ENCODE measurements at places on chromosomes 16 and 17.

- DNase-seq = no peak
Observed at GRCh38 chr17:66652840-66653507, 181.9 kb upstream of the CACNG5 start.

- no peak for DNase-seq
Observed at GRCh38 chr16:7090628-7091115, 242.0 kb upstream of the RBFOX1 start.

DNA sequence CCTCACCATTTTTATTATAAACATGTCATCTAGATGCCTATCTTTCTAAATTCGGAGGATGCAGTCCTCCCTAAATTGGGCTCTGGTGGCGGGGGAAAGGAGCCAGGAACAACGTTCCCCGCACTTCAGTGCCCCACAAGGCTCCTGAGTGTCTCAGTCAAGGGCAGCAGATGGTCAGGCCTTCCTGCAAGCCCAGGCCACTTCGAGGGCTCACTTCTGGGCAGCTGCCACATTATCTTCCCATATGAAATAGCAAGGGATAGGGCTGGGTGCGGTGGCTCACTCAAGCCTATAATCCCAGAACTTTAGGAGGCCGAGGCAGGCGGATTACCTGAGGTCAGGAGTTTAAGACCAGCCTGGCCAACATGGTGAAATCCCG, 32.3 kb downstream of the FBXO31 start:
- DNase-seq = no peak

DNA sequence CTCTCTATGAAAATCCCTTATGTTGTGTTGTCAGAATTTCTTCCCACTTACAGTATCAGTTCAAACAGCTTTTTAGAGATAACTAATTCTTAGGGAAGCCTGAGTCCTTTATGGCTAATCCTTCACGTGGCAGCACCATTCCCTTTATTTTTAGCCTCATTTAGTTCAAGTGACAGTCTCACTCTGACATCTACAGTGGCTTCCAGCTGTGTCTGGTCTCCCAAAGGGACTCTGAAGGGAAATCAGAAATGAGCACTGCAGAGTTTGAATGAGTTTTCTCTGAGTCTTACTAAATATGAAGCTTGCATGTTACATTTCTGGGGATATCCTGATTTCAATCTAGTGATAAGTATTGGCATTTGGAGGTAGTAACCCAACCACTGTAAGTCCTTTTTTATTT, 1104.1 kb downstream of the CDH11 start:
- DNase-seq = no peak

- no peak for DNase-seq
Observed at GRCh38 chr16:14444979-14445810, 184.9 kb downstream of the PARN start.

- DNase-seq = no peak
Observed at GRCh38 chr17:42313389-42313772, 25.1 kb downstream of the STAT5A start.

DNA sequence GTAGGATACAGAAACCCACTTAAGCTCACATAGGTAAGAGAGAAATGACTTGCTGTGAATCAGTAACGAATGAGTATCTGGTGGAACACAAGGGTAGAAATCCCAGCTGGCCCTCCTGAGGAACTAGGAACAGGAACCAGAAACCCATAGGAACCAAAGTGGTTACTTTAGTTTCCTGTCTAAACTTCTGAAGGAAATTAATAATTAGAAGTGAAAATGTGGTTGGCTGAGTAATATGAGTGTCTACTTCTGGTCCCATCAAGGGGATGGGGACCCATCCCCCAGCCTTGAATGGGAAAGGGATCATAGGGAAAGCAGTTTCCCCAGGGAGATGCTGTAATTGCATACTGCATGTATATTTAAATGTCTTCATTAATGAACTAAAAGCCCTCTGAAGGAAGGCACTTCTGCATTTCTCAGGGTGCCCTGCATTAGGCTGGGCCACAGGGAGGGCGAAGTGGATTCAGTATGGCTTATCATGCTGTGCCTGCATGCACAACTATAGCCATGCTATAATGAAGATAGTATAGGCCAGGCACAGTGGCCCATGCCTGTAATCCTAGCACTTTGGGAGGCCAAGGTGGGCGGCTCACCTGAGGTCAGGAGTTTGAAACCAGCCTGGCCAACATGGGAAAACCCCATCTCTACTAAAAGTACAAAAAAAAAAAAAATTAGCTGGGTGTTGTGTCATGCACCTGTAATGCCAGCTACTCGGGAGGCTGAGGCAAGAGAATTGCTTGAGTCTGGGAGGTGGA, 45.6 kb downstream of the CYB5B start:
- DNase-seq = no peak

DNA sequence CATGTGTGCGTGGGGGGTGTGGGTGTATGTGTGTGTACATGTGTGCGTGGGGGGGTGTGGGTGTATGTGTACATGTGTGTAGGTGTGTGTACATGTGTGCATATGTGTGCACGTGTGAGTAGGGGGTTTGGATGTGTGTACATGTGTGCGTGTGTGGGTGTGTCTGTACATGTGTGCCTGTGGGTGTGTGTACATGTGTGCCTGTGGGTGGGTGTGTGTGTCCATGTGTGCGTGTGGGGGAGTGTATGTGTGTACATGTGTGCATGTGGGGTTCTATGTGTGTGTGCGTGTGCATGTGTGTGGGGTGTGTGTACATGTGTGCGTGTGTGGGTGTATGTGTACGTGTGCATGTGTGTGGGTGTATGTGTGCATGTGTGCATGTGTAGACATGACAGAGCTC, 129.1 kb downstream of the C16orf95 start:
- DNase-seq = no peak

DNA sequence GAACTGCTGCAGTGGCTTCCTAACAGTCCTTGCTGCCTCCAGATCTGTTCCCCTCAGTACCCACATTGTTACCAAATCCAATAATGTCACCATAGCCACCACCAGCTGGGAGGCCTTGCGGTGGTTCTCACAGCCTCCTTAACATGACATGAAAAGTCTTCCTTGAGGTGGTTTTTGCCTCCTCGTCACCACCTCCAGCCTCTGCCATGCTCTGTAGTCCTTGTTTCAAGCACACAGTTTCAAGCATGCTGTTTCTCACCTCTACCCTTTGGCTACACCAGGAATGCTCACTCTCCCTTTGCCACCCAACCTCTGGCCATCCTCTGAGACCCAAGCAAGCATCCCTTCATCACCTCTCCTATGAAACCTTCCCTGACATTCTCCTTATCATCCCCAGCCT, 47.2 kb downstream of the DNAH9 start:
- no peak for DNase-seq

- no peak for DNase-seq
Observed at GRCh38 chr16:25228372-25228771, 11.6 kb downstream of the AQP8 start.

DNA sequence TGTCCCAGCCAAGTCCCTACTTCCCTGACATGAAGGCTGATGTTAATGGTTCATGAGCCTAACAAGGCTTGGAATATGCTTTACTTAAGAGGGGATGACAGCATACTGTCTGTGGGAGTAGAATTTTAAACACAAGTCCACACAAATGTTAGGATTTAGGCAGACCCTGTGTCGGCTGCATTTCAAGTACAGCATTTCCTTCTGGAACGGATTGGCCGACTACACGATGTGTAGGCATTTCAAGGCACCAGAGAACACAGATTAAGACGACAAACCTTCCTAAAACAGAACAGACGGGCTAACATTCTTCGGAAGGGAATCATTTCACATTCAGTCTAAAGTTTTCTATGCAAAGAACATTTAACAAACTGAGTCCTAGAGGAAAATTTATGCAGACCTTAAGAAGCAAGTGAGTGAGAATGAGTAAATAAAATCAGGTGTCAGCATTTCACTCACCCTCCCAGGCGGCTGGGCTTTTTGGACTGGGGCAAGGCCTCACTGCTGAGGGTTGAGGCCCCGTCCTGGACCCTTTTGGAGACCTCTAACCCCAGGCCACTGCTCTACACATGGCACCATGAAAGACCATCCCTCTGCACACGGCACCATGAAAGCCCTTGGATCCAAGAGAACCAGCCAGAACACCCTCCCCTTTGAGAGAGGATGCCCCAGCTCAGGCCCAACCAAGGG, 67.5 kb downstream of the SMPD3 start:
- no peak for DNase-seq

DNA sequence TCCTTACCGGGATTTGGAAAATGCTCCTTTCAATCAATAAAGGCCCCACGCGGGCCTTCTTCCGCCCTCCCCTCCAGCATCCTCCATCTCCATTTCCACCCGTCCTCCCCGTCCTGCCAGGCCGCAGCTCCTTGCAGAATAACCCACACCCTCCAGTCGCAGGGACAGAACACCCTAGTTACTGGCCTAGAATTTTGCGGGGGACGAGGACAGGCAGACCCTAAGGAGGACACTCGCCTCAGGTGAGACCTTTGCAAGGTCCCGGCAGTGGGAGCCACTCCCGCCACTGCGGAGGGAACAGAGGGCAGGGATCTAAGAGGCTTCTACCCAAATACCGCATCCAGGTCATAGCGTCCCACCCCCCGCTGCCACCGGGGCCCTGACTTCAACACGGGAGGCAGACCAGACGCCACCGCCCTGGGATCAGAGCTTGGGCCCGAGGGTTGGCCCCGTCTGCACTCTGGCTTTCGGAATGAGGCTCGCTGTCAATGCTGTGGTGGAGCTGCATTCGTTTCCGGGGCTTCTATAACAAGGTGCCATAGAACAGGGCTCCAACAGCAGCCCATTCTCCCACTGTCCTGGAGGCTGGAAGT, 26.8 kb downstream of the SLC25A10 start:
- no peak for DNase-seq

DNA sequence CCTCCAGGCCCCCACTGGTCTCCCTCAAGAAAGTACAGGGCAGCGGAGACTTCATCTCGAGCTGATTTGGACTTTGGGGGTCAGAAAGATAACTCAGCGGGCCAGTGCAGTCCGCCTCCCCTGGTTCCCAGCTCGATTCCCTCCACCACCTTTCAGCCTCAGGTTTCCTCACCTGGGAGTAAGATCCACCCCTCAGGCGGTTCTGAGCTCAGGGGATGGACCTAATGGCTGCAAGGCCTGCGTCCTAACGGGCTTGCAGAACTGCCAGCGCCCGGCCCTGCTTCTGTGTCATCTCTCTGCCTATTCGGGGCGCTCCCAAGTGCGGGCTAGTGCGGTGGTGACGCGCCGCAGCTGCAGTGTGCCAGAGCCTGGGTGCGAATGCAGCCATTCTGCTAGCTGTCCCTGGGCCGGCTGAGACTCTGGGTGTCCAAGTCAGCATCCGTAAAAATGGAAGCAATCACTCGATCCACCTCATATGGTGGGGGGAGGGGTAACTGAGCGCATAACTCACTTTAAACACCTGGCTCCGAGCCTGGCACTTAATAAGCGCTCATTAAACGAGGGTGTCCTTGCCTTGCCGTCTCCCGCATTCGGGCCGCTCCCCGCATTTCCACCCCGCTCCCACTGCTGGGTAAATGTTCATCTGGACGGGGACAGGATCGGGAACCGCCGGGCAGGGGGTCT, 129.6 kb upstream of the LHX1 start:
- no peak for DNase-seq

DNA sequence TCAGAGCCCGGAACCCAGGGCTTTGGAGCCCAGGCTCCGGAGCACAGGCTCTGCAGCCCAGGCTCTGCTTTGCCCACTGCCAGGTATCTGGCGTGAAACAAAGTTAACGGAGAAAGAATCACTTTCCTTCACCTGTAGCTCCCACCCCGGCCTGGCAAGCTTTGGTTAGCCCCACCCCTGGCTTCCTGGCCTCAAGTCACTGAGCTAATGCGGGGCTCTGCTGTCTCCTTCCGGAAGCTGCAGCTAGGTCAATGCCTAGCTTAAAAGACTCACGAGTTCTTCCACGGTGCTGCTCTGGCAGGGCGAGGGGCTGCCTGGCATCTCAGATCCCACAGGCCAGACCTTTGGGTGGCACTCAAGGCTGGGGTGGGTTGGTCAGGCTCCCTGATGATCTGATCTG, 21.1 kb upstream of the SPPL2C start:
- no peak for DNase-seq

- DNase-seq = no peak
Observed at GRCh38 chr17:36182176-36183000, 6.0 kb upstream of the TBC1D3B start.

GRCh38 chr17:57458718-57459285, 202.5 kb downstream of the MSI2 start:
- no peak for DNase-seq

DNA sequence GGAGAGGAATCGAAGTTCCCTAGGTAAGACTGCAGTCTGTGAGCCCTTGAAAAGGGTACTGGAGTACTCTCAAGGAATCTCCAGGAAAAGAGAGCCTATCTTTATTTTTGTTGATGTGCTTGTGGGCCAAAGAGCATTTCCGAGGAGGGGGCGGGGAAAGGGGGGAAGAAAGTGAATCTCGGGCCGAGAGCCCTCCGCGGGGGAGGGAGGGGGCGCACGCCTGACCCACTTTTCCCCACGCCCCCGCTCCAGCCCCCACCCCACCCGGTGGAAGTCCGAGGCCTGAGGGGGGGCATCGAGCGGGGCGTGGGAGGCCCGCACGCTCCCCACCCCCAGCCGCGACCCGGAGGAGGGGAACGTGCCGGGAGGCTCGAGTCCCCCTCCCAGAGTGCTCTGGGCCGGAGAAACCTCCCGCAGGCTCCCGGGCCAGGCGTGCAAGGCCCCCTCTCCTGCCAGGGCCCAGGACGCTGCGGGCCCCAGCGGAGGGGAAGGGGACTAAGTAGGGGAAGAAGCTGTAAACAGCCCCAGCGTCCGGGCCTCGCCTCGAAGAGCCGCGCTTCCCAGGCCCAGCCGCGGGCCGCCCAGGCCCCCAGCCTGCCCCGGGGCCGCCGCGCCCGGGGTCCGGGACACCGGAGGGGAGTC, 444 bp downstream of the HELZ start:
- peak; percentile 10 for DNase-seq

- DNase-seq = no peak
Observed at GRCh38 chr16:12311309-12311708, 334.8 kb downstream of the SNX29 start.

DNA sequence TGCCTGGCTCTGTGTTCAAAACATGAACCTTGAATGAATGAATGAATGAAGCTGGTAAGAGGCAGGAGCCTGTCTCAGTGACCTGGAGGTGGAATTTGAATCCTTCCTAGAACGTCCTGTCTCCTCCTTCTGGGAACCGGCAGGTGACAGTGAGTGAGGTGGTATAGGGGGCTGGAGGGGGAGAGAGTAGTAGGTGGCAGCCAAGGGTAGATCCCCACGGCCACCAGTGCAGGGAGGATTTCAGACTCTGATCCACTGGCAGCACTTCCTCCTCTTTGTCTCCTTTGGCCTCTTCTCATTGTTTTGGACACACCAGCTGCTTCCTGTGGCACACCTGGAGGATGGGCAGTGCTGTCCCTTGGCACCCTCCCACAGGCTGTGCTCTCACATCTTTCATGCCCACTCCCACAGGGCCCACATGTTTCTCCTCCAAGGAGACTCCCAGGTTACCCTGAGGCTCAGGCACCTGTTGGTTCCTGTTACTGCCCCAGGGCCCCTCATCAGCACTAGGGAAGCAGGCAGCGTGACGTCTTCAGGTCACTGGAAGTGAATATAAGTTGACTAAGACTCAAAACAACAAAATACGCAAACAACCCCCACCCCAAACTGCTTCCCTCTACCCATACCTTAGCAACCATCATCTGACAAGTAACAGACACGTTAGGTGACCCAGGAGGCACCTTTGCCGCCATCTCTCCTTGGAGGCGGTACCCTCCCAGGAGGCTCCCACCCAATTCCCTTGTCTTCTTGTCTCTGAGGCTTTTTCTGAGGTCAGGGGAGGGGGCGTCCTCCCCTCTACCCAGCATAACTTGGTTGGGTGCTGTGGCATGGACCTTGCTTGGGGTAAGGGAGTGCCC, 84.6 kb downstream of the N4BP1 start:
- no peak for DNase-seq

- DNase-seq = no peak
Observed at GRCh38 chr17:73683771-73684170, 39.5 kb upstream of the SDK2 start.

All from stimulated activated CD8-positive, alpha-beta memory T cell treated with anti-CD3 and anti-CD28 coated beads, Interleukin-12 subunit alpha, Interleukin-12 subunit beta, amount 100 ng/mL, for 4 hours (primary cell).